Right lobe of liver (tissue), 6 donors: ENCODE measurements at places on chromosomes 13 and 19. TPM values are rescaled to one million over a fixed set of nuclear protein-coding genes. Genes with fewer than 3 reads are reported as not detected.

GRCh38 chr13:23506071-23506806 is 64.0 kb upstream of the TNFRSF19 start:
- no peaks in the 10 kb centered on the region for H3K36me3 ChIP-seq
- no peak overlapping the region for H3K4me3 ChIP-seq
- no peak for DNase-seq
- H3K27me3 ChIP-seq: no peaks in the 10 kb centered on the region
- H3K4me1 ChIP-seq: no peaks in the 10 kb centered on the region

DNA sequence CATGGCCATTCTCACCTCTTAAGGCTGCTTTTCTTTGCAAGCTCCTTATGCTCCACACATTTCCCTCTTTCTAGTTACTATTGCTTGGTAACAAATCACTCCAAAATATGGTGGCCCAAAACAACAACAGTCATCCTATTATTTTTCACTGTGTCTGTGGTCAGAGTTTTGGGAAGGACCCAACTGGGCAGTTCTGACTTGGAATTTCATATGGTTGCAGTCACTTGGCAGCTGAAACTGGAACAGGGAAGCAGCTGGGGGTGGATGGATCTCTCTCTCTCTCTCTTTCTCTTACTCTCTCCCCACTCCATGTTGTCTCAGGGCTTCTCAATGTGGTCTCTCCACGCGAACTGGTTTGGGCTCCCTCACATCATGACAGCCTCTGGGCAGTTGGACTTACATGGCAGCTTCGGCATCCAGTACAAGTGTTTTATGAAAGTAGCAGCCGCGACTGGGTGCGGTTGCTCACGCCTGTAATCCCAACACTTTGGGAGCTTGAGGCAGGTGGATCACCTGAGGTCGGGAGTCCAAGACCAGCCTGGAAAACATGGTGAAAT is 39.6 kb downstream of the NUMBL start:
- no peak for DNase-seq
- H3K36me3 ChIP-seq: no peaks in the 10 kb centered on the region
- H3K4me3 ChIP-seq: no peak overlapping the region

ZNF541 gene
- 0.25 TPM for total RNA-seq

- no peaks in the 10 kb centered on the region for H3K36me3 ChIP-seq
These were observed 4.4 kb downstream of the FOXO1 start for GRCh38 chr13:40661875-40662665.

- peak; percentile 21 for DNase-seq
- no peak overlapping the region for H3K27ac ChIP-seq
- H3K4me1 ChIP-seq: no peaks in the 10 kb centered on the region
- no peaks in the 10 kb centered on the region for H3K27me3 ChIP-seq
These were observed 86.8 kb upstream of the SCEL start for GRCh38 chr13:77448689-77449088.

DNA sequence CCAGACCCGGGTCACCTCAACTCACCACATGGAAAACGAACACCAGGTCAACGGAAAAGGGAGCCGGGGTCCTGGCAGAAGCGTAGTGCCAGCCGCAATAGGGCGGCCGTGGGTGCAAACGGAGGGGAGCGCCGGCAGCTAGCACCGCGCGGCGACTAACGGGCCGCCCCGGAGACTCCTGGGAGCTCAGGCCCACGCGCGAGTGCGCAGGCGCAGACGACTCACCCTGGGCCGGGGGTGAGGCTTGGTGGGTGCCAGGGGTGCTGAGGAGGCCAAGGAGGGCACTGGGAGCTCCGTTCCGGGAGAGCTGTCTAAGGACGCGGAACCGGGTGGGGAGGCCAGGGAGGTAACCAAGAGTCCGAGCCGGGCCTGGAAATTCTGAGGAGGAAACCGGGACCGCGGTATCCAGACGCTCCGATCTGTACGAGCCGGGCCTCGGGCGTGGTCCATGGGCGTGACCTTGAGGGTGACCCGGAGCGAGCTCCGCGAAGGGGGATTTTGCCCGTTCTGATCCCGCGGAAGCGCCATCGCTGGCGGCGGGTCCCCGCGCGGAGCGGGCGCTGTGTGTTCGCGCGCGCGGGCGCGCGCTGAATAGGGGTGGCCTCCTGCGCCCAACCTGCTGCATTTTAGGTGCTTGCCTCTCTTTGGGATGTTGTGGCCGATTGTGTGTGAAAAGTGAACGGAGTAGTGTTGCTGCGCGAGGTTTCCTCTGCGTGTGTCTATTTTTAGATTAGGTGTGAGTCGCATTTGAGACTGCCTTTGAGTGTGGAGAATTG is at the start of gene ZNF382:
Gene ZNF382, plus strand, starts transcription at position 213 of the 776 bp plus-strand sequence. CDS start 4,602 bp downstream, outside the sequence.
- H3K4me3 ChIP-seq: peak within 1 kb of the TSS; percentile 71
- H3K36me3 ChIP-seq: no peaks in the 10 kb centered on the region
- no peaks in the 10 kb centered on the region for H3K4me1 ChIP-seq

DNA sequence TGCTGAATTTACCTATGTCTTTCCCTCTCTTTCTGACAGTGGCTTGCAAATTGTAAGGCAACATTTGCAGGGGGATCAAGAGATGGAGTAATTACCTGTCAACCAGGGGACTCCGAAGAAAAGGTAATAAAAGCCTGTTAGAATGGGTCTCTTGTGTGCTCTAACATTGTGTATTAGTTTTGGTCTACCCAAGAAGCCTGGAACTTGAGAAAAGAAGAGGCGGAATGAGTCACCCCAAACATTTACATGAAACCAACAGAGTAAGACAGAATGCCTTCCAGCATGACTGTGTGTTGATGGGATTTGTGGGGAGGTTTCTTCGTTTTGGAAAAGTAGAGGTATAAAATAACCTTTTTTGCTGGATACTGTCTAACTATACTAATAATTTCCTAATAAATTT is 36.7 kb downstream of the ZAR1L start:
- DNase-seq: no peak
- no peaks in the 10 kb centered on the region for H3K4me1 ChIP-seq
- H3K36me3 ChIP-seq: peaks cover 50% of the 10 kb centered on the region
- no peaks in the 10 kb centered on the region for H3K27me3 ChIP-seq
- H3K4me3 ChIP-seq: no peak overlapping the region
- H3K27ac ChIP-seq: no peak overlapping the region

DNA sequence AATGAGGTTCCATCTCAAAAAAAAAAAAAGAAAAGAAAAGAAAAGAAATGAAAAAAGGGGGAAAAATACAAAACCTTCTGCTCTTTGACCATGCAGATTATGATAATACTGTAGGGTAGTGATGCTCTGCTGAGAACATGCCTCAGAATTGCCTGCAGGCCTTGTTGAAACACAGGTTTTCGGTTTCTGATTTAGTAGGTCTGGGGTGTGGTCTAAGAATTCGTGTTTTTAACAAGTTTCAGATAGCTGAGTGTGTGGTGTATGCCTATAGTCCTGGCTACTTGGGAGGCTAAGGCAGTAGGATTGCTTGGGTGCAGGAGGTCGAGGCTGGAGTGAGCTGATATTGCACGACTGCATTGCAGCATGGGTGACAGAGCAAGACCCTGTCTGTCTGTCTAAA is 14.9 kb upstream of the CYP2B6 start:
- no peak overlapping the region for H3K4me3 ChIP-seq
- no peak for DNase-seq
- H3K27me3 ChIP-seq: no peaks in the 10 kb centered on the region
- no peaks in the 10 kb centered on the region for H3K36me3 ChIP-seq

PNMA8A gene
- not detected for total RNA-seq

GZMM gene
- not detected for total RNA-seq

- H3K4me3 ChIP-seq: no peak overlapping the region
- no peaks in the 10 kb centered on the region for H3K4me1 ChIP-seq
These were observed 23.4 kb downstream of the FAM124A start for GRCh38 chr13:51245583-51245982.

DNA sequence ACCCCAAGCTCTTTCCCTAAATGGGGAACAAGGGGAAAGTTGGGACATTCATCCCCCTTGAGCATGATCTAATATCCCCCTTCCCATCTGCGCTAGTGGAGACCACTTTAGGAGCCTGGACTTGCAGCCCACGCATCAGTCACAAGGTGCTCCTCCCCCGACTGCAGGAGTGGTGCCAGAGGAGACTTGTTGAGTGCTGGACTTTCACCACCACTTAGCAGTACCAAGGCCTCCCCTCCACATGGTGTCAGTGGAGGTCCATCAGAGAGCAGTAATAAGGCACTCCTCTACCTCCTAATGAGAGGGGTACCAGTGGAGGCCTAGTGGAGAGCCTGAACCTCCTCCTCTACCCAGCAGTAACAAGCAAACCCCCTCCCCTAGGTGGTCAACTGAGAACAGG is 22.5 kb downstream of the CAB39L start:
- peak; percentile 59 for DNase-seq
- no peaks in the 10 kb centered on the region for H3K36me3 ChIP-seq
- H3K4me1 ChIP-seq: no peaks in the 10 kb centered on the region
- no peaks in the 10 kb centered on the region for H3K27me3 ChIP-seq
- no peak overlapping the region for H3K27ac ChIP-seq

MICU2 gene
- total RNA-seq: 18.6 TPM

DNA sequence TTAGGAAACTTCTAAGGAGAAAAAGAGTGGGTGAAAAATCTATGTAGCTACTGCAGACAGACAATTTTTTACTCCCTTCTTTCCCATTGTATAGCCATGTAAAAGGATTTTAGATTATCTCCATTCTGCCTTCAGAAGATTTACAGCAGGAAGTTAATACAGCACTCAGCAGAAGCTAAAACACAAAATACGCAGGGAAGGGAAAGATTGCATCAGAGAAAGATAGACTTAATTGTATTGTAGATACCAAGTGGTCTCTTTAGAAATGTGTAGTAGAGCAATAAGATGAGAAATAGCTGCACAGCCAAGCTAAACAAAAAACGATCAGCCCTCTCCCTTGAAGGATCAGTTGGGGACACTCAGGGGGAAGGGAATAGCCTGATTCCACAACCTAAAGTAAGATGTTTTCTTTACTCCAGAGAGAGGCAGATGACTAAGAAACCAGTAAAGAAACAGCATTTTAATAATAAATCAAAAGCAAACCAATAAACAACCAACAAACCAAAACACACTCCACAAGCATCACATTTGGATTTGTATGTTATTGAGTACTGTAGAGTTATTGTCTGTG is 236.7 kb upstream of the SLITRK1 start:
- H3K4me1 ChIP-seq: no peaks in the 10 kb centered on the region
- no peak overlapping the region for H3K27ac ChIP-seq
- H3K4me3 ChIP-seq: no peak overlapping the region
- no peak for DNase-seq
- H3K27me3 ChIP-seq: no peaks in the 10 kb centered on the region

DNA sequence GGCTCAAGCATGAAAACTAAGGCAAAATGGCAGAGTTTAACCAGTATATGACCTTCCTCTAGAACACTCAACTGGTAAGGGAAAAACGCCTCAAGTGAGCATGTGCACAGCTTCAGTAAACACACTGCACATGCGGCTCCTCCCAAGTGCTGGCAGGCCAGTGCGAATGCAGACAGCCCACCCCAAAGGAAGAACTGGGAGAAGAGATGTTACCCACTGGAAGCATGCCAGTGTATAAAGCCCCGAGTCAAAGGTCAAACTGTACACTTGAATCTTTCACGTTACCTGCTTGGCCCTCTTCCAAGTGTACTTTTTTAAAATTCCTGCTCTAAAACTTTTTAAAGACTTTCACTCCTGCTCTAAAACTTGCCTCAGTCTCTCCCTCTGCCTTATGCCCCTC is 19.2 kb upstream of the RCBTB1 start:
- no peaks in the 10 kb centered on the region for H3K4me1 ChIP-seq
- no peaks in the 10 kb centered on the region for H3K36me3 ChIP-seq
- no peak overlapping the region for H3K4me3 ChIP-seq
- DNase-seq: no peak
- H3K27me3 ChIP-seq: no peaks in the 10 kb centered on the region

DNA sequence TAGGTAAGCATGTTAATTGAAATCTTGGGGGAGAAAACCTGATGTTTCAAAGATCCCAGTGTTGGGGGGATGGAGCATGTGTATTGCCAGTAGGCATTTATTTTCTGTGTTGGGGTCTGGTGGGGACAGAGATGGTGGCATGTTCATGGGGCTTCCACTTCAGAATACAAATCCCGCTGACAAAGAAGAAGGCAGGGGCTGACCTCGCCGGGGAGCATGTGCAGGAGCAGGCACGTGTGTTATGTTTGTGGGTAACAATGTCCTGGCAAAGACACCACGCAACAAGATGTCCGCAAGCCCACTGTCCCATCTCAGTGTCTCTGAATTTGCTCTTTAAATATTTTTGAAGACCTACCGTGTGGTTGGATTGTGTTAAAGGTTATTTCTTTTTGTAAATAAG is 164.5 kb downstream of the TEX29 start:
- H3K27ac ChIP-seq: no peak overlapping the region
- no peaks in the 10 kb centered on the region for H3K27me3 ChIP-seq
- H3K4me3 ChIP-seq: no peak overlapping the region
- peak; percentile 17 for DNase-seq
- no peaks in the 10 kb centered on the region for H3K36me3 ChIP-seq

SIRT6 gene
- 8.6 TPM for total RNA-seq

DNA sequence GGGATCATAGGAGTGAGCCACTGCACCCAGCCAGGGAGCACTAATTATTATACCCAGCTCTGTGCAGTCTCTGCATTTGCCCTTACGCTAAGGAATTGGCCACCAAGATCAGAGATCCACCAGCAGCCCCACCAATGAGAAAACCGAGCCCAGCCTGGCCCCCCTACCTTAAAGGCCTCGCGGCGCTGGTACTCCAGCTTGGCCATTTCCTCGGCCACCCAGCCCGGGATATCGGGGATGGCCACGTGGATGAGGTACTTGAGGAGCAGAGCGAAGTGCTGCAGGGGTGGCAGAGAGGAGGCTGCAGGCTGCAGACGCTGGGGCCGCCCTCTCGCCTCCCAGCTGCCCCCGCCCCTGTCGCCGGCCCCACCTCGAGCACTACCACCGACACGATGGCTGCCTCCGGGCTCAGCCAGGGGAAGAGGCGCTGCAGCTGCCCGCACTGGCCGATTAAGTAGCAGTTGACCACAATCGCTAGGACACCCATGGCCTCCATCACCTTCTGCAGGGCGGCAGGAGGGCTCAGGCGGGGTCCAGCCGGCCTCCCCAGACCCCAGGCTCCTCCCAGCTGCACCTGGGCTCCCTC is 7.5 kb downstream of the ANO8 start:
- no peak for DNase-seq
- no peaks in the 10 kb centered on the region for H3K36me3 ChIP-seq
- no peaks in the 10 kb centered on the region for H3K27me3 ChIP-seq
- no peak overlapping the region for H3K27ac ChIP-seq

LGALS7B gene
- not detected for total RNA-seq

ZNF560 gene
- total RNA-seq: not detected
